DMS53 (cell line): ENCODE measurements at places on chromosomes 6 and 20.

- no peak for DNase-seq
Measured at GRCh38 chr20:34324541-34324940, 21.4 kb upstream of the AHCY start.

GRCh38 chr6:102562713-102563112 is 1169.2 kb downstream of the GRIK2 start:
- DNase-seq: no peak

- peak; percentile 47 for DNase-seq
Measured at GRCh38 chr6:138795809-138796603, at the start of gene ECT2L. Gene ECT2L (plus strand): TSS chr6:138796087. CDS start chr6:138813275, 17,188 bp downstream.

- no peak for DNase-seq
Measured at GRCh38 chr6:143928853-143929252, 64.6 kb downstream of the ZC2HC1B start.

DNA sequence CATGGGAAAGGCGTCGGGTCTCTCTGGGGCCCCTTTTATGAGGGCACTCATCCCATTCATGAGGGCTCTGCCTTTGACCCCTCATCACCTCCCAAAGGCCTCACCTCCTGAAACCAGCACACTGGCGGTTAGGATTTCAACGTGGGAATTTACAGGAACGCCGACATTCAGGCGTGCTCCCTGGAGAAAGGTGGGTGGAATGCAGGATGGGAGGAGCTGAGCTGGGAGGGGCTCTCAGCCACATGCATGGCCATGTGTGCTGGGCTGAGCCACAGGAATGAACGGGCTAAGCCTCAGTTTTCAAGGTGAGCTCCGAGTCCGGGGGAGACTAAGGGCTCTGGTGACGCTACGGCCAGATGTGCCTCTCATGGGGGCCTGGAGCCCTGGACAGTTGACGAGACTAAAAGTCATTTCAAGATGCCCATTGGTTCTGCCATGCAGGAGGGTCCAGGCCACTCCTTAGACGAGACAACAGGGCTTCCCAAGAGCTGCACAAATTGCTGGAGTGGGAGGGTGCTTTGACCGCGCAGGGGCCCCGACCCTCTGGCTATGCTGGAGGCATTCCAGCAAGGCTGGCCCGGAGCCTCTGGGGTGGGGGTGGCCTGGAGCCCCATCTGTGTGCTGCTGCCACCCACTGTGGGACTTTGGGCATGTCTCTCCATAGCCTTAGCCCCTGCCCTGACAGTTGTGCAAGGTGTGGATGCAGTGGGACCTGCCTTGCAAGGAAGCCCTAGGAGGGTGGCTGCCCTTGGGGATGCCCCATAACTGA is 3.8 kb upstream of the ARFGAP1 start:
- DNase-seq: no peak

- DNase-seq: peak; percentile 60
Measured at GRCh38 chr6:117483645-117484016, 1.2 kb downstream of the DCBLD1 start.

DNA sequence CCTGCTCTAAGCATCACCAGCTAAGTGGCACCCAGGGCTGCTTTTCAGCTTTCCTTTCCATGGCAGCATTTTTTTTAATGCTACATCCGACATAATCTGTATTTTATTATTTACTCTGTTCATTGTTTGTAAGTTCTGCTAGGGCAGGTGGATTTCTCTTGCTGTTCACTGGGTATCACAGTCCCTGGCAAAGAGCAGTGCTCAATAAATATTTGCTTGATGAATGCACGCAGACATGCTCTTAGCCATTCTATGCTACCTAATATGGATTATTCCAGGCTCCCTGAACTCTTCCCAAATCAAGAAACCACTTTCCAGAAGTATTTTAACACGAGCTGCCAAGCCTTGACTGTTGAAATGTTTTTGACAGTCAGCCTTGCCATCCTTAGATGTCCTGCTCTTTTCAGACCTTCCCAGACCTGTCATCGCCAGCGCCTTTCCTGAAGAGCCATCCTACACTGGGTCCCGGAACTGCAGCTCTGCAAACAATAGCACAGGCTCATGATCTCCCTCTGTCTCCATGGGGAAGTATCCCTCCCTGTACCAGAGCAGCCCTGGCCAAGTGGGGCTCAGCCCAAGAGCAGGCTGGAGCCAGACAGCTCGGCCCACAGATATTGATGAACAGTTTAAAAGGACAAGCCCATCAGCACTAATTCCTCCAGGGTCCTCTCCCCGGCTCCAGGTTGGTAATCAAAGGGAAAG is 136.5 kb upstream of the CDH4 start:
- no peak for DNase-seq

DNA sequence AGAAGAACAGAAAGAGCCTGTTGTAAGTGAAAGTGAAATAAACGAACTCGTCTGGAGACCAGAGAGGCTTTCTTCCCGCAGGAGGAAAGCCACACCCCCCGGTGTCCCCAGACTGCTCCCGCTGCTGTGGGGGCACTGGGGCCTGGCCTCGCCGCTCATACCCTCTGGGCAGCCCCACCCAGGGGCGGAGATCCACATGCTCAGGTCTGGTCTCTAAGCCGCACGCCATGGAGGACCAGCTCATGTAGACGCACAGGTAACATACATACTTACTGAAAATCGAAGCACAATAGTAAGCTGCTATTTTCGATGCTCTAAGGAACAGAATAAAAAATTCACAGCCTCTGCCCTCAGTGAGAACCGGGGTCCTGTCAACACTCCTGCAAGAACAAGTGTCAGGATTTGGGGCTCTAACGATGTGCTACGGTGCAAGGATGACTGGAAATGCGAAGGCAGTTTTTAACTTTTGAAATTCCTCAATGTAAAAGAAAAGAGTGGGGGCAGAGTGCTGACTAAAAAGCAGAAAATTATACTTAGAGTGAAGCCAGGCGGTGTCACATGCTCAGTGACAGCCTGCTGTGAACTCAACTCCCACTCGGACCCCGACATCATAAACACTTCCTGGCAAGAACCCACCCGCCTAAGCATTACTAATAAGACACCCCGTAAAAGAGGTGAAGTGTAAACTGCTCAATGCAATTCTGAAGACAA is 110.5 kb downstream of the IRF4 start:
- DNase-seq: no peak

GRCh38 chr6:23620911-23621401 is 505.1 kb upstream of the NRSN1 start:
- DNase-seq: no peak

DNA sequence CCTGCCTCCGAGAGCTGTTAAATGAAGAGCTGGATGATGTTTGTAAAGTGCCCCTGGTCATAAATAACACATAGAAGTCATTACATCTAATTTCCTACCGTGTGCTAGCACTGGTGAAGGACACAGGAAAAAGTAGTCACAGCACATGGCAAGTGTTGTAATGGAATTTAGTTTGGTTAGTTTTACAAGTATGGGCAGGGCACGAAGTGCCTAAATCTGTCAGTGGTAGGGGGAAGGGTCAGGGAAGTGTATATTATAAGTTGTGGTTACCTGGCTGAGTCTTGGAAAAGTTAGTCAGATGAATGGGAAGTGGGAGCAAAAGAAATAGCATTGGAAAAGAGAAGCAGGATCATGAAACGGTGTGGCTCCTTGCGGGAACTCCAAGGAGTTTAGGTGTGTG is 1.6 kb downstream of the RIPPLY2 start:
- no peak for DNase-seq

- peak; percentile 63 for DNase-seq
Measured at GRCh38 chr6:8195040-8195713, 92.8 kb upstream of the EEF1E1 start.

DNA sequence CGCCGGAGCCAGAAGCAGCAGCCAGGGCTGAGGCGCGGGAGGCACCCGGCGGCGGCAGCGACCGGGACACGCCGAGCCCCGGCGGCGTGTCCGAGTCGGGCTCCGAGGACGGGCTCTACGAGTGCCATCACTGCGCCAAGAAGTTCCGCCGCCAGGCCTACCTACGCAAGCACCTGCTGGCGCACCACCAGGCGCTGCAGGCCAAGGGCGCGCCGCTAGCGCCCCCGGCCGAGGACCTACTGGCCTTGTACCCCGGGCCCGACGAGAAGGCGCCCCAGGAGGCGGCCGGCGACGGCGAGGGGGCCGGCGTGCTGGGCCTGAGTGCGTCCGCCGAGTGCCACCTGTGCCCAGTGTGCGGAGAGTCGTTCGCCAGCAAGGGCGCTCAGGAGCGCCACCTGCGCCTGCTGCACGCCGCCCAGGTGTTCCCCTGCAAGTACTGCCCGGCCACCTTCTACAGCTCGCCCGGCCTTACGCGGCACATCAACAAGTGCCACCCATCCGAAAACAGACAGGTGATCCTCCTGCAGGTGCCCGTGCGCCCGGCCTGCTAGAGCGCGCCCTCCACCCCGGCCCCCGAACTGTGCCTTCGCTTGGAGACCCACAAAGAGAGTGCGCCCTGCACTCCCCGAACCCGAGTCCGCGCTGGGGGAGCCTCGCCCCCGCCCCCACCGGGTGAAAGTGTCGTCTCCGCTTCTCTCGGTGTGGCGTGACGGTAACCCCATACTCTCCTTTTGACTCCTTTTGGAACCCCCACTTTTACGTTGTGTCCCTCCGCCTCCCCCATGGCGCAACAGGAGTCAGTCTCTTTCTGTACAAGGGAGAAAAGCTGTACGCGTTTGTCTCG is 1.6 kb downstream of the INSM1 start:
- DNase-seq: peak; percentile 89

GRCh38 chr20:40551125-40551530 is 137.9 kb downstream of the MAFB start:
- no peak for DNase-seq

- peak; percentile 50 for DNase-seq
Measured at GRCh38 chr6:77298283-77298682, 165.0 kb downstream of the HTR1B start.

- DNase-seq: no peak
Measured at GRCh38 chr6:145244349-145245100, 490.8 kb downstream of the EPM2A start.
